CMK (cell line): ENCODE measurements at places on chromosomes 1 and 21.

DNA sequence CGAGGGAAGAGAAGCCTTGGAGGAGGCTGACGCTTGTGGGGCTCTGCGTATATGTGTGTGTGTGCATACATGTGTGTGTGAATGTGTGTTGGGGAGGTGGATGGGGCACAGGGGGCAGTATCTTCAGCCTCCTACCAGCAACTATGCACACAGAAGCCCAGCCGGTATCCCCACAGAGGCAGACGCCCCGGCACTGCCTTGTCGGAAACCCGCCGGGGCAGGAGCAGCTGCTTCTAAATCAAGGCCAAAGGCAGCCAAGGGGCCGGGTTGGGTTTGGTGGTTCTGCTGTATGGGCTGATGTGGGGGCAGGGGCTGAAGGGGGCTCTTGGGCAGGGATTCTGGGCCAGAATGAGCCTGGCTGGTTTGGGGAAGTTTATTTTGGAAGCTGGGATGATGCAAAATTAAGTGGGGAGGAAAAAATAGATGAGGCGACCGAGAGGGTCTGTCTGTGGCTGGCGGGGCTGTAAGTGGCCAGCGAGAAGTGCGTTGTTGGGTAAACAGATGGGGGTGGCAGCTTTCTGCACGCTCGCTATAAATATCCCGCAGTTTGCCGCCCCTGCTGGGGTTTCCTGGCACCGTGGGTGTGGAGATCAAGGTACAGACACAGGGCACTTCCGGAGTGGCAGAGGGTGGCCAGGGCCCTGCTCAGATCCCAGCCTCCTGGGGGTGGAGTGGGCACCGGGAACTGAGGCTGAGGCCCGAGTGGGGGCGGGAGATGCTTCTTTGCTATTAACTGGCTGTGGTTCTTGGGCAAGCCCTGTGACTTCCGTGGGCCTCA, 11.0 kb upstream of the WNT4 start:
- no peak for DNase-seq

- DNase-seq: no peak
Observed at GRCh38 chr1:173628888-173629287, 6.2 kb upstream of the TEX50 start.

GRCh38 chr1:37387854-37388253, 86.5 kb upstream of the ZC3H12A start:
- DNase-seq: no peak

DNA sequence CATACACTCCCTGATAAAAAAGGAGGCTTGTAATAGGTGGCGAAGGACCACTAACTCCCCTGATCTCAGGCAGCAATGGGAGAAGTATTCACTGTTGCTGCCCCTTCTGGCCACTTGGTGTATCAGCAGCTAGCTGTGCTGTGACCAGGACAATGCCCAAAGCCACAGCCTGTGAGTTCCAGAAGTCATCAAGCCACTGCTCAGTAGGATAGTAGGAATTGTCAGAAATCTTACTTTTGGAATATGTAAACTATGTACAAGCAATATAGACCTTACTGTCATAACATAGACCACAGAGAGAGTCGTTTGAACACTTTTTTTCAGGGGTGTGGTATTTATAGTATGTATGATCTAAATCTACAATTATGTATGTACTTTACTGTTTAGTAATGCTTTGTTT, 248.3 kb upstream of the CAMK1G start:
- DNase-seq: peak; percentile 17

GRCh38 chr1:55214212-55214933, 791 bp downstream of the USP24 start:
- no peak for DNase-seq

GRCh38 chr1:75023005-75023404, 111.2 kb upstream of the LHX8 start:
- no peak for DNase-seq

- no peak for DNase-seq
Observed at GRCh38 chr21:34260277-34261008, 103.4 kb upstream of the KCNE2 start.

GRCh38 chr1:229027622-229028182, 243.2 kb upstream of the RAB4A start:
- no peak for DNase-seq

- DNase-seq: no peak
Observed at GRCh38 chr1:36097693-36098585, 9.2 kb downstream of the ADPRS start.

DNA sequence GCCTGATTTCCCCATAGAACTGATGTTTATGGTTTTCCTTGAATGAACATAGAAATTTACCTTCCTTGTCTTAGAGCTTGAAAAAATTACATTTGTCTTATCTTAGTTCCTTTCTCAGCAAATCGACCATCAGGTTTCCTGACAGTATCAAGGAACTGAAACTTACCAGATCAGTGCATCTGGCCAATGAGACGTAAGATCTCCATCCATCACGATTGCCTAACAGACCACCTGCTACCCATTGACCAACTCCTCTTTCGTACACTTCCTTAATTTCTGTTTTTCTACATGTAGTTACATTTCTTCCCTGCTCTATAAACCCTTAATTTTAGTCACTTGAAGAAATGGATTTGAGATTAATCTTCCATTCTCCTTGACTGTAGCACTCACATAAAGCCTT, 57.4 kb upstream of the TMPRSS15 start:
- DNase-seq: no peak

DNA sequence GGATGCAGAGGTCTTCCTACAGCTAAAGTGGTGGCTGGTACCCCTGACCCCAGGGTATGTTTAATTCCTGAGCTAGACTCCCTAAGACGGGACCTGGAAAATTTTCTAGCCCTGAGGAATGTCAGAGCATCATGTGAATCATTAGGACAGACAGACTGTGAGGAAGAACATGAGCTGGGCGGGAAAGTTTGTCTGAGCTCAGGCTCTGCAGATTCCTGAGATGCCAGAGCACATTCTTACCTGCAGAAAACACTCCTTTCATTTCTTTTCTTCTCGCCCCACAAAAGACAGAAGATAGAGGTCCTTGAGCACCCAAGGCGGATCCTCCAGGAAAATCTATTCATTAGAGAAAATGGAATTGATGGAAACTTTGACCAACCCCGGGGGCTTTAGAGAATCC, 6.5 kb downstream of the CAPN2 start:
- DNase-seq: no peak

DNA sequence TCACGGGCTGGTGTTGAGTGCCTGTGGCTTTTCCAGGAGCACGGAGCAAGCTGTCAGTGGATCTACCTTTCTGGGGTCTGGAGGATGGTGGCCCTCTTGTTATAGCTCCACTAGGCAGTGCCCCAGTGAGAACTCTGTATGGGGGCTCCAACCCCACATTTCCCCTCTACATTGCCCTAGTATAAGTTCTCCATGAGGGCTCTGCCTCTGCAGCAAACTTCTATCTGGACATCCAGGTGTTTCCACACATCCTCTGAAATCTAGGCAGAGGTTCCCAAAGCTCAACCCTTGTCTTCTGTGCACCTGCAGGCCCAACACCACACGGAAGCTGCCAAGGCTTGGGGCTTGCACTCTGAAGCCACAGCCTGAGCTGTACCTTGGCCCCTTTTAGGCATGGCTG, 157.3 kb downstream of the MRPL39 start:
- no peak for DNase-seq

DNA sequence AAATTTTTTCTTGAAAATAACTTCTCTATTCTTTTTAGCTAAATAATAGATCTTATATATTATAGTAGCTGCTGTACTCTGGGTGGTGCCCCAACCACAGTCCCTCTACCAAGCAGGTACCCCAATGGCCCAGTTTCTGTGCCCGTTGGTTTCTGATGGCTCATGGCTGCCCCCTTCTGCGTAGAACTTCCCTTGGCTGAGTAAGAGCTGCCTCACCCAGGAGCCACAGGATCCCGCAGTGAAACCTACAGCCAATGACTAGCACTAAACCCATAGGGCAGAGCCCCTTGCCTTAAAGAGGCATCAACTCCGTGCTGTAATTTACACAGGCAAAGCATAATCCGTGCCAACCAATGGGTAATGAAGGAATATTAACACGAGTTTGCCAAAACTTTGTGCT, 247.5 kb downstream of the USH2A start:
- DNase-seq: no peak

DNA sequence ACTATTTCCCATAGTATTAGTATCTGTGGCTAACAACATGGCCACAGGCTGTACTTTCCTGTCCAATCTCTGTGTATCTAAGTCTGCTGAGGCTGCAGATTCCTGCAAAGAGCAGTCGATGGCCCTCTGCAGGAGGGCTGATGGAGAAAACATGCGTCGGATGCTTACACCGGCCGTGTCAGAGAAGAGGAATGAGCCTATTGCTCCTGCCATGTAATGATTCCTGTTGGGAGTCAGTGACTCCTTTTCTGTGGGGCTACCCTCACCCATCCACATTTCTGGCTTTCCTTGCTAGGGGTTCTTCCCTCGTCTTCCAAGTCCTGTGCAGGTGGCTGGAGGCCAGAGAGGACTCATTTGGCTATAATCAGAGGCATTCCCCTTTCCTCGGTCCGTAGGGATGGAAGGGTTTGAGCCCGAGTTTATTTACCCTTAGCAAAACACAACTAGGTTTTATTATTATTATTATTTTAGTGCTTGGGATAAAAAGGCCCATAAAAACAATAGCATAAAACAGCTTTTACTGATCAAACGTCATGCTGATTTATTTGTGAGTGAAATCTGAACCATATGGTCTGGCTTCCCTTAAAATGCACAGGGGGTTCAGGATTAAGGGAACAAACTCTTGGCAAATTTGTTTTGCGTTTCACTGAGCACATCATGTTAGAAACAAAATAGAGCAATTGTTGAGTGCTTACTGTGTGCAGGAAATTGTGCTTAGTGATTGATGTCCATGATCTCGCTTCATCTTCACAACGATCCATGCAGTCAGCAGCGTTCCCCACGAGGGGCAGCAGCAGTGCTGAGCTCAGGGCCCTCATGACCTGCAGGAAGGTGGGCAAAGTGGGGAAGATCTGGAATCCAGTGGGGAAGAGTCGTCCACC, 70.8 kb downstream of the KIF26B start:
- DNase-seq: no peak

DNA sequence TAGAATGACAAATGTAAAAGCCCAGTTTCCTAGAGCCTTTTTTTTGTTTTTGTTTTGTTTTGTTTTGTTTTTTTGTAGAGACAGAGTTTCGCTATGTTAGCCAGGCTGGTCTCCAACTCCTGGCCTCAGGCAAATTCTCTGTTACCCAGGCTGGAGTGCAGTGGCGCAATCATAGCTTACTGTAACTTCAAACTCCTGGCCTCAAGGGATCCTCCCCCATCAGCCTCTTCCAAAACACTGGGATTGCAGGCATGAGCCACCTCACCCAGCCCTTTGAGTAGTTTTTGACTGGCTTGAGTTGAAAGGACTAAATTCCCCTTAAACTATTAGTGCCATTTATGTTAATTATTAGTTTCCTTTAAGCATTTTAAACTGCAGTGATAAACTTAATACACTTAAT, 28.8 kb upstream of the ZBTB18 start:
- no peak for DNase-seq

DNA sequence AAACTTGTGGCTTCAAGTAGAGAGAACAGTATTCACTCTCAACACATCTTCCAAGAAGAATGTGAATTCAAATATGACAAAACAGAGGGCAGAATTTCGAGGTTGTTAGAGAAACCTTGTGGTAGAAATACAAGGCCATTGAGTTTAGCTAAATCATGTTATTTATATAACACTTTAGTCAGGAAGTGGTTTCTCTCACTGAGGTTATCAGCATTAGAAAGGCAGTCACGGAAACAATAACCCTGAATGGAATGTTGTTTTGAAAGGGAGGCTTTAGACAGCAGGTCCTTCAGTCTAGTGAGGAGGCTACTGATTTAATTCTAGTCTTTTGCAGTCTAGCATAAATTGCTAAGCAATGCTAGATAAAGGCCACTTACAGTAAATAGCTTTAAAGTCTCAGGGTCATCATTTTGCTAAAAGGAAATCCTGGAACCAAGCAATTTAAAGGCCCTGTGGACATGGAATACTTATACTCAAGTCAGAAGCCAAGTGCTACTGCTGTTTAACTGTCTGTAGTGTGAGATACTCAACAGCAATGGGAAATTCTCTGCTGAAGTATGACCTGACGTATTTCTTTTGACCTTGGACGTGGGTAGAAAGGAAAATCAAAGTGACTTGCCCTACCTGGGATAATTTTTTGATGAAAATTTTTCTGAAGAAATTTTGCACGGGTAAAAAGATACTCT, 89.0 kb upstream of the CHODL start:
- DNase-seq: no peak

GRCh38 chr1:226443033-226443432, 35.1 kb upstream of the PARP1 start:
- DNase-seq: no peak

DNA sequence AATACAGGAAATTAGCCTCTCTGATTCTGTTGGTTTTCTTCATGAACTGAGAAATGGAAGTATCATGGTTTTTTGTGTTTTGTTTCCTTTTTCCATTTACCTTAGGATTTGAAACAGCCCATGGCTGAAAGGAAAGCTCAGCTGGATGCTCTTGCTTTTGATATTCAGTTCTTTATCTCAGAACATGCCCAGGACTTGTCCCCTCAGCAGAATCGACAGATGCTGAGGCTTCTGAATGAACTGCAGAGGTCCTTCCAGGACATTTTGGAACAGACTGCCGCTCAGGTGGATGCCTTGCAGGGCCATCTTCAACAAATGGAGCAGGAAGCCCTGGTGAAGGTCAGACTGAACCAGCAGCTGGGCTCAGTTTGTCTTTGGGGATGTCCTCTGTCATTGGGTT, 142.4 kb downstream of the MACF1 start:
- DNase-seq: no peak

DNA sequence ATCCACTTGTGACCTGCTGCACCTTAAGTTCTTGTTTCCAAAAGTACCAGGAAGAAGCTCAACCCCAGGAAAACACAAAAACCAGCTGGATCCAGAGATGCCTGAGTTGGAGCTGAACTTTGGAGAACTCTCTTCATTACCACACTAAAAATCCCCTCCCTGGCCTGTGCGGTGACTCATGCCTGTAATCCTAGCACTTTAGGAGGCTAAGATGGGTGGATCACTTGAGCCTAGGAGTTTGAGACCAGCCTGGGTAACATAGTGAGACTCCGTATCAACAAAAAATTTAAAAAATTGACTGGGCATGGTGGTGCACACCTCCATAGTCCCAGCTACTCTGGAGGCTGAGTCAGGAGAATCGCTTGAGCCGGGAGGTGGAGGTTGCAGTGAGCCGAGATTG, 6.2 kb downstream of the MAP1LC3C start:
- DNase-seq: no peak

DNA sequence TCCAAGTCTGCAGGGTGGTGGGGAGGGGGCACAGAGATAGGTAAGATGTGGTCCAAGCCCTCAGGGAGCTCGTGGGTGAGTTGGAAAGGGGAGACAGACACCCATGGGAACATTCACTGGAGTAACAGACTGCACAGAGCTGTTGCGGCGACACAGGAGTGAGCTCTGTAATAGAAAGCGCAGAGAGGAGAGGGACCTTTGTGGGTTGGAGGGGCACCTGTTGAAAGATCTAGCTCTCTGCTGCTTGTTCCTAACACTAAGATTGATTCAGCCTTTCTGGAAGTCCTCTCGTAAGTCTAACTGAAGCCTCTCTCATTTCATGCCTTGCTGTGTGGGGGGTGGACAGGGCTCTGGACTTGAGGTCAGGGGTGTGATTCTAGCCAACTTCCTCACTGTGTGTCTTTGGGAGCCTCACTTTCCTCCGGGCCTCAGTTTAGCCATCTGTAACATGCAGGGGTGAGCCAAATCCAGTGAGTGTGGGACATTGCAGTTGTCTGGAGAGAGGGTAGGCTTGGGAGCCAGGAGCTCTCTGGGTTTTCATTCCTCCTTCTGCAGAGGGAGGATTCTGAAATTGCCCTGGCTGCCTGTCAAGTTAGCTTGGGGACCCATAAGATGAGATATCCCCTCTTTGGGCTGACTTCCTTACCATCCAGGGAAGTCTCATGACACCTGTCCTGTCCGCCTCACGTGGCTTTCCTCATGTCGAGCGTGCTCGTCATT, 2.0 kb upstream of the ACOT11 start:
- DNase-seq: no peak

GRCh38 chr1:227622739-227623475, 59.6 kb downstream of the ZNF678 start:
- no peak for DNase-seq
